ENCODE measurements at places on chromosomes 12 and 14.

DNA sequence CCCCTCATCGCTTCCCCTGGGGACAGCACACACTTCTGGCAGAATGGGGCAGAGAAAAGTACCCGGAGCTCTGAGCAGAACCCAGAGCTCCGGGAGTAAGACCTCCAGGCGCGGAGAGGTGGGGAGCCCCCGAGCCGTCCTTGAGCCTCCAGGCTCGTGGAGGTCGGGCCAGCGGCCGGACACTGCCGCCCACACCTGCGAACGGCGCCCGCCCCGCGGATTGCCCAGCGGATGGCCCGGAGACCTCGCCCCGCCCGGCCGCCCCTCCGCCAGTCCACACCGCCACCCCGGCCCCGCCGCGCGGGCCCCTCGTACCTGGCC lies 344 bp downstream of the SPTLC2 start:
- DNase-seq: peak; percentile 56

DNA sequence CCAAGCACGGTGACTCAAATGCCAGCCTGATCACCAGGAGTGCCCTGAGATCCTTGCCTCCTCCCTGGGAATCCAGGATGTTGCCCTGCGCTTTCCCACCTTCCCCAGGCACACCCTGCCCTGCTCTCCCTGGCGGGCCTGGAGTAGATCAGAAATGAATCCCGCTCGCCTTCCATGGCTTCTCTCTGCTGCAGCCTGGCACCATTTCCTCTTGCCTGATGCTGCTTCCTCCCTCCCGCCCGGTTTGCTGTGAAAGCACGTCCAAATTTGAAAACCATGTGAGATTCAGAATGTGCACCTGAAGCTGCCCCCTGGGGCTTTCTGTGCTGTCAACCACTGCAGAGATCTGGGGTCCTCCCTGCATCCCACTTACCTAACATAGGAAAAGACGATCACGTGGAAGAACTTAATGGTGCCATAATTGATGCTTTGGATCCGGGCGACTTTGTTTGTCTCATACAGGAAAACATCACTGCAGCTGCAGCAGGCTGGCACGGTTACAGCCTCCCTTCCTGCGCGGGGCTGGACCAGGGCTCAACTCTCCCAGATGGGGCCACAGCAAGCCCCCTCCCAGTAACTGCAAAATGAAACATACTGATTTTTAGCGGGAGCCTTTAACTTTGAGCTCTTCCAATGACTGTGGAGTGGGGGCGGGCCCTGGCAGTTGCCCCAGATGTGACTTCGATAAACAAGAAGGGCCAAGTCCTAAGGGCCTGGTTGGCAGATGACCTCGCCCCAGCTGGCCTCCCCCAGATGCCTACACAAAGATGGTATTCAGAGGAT lies 24.9 kb upstream of the C12orf76 start:
- peak; percentile 31 for DNase-seq

- DNase-seq: no peak
Measured at GRCh38 chr12:42631513-42631912, 42.0 kb upstream of the PRICKLE1 start.

DNA sequence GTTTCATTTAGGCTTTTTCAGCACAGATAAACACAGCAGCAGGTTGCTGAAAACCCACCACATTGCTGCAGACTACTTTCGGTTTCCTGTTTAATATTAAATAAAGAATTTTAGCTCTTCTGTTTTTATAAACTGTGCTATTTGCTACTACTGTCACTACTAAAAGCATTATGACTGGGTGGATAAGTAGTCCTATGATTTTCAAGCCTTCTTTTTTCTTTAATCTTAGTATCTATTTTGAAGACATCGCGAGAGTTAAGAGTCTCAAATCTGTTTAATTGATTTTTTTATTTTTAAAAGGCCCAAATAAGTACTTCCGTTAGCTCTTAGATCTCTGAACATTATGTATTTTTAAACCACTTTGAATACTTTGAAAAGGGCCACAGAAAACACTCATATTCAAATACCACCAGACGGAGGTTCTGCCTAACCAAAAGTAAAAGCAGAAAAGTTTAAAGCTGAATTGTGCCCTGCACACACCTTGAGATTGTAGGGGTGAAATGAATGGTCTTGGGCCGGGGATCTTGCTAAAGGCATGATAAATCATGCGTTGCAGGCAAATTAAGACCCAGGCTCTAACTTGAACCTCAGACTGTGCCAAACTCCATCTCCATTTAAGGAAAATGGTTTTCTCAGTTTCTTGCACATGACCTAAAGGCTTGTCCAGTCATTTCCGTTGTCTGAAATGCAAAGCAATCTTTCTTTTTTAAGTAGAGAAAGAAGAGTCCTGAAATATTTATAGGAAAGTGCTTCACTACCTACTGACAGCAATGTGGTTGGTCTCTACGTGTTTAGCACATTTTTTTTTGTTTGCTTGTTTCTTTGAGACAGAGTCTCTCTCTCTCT lies 13.6 kb upstream of the FOXN3 start:
- no peak for DNase-seq

DNA sequence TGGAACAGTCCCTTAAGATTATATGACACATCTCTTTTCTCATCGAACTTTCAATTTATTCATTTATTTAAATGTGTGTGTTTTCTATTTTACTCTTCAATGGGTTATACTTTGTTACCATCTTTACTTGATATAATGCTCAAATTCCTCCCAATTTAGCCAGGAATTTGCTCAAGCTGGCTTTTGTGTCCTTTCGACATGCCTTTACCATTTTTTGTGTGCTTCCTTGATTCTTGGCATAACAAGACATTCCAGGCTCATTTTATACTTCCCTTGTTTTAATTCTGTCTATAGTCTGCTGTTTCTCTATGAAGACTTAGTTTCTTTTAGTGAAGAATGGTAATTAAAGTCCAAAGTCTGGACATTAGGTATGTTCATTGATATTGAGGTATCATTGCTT lies 315.8 kb downstream of the AEBP2 start:
- DNase-seq: no peak

- DNase-seq: no peak
Measured at GRCh38 chr14:104725772-104726548, 1.9 kb downstream of the ADSS1 start.

DNA sequence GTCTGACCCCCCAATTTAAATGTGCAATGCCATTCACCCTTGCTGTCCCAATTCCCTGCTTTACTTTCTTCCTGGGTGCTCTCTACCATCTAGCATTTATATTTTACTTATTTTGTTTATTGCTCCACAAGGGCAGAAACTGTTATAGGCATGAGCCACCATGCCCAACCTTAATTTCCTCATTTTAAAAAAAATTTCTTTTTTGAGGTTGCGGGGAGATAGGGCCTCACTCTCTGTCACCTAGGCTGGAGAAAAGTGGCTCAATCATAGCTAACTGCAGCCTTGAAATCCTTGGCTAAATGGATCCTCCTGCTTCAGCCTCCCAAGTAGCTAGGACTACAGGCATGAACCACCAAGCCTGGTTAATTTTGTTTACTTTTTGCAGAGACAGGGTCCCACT lies 13.0 kb downstream of the HPD start:
- no peak for DNase-seq

DNA sequence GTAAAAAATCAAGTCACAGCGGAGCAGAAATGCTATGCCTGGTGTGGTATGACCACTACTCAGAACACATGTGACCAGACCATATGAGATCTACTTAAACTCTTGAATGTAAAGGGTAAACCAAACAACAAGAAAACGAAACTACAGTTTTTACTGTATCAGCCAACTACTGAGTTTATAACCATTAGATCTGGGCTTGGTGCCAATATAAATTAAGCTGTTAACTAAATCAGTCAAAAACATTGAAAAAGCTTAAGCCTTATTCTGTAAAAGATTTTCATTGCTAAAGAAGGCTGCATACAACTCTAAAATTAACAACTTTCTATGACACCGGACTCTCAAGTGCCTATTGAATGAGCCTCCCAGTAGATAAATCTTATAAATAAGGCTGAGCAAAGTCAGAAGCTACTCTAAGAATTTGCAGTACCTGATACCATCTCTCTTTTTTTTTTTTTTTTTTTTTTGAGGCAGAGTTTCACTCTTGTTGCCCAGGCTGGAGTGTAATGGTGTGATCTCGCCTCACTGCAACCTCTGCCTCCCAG lies 35.4 kb downstream of the SPTLC2 start:
- no peak for DNase-seq

GRCh38 chr14:68888883-68889282 lies 90.2 kb downstream of the ACTN1 start:
- no peak for DNase-seq

DNA sequence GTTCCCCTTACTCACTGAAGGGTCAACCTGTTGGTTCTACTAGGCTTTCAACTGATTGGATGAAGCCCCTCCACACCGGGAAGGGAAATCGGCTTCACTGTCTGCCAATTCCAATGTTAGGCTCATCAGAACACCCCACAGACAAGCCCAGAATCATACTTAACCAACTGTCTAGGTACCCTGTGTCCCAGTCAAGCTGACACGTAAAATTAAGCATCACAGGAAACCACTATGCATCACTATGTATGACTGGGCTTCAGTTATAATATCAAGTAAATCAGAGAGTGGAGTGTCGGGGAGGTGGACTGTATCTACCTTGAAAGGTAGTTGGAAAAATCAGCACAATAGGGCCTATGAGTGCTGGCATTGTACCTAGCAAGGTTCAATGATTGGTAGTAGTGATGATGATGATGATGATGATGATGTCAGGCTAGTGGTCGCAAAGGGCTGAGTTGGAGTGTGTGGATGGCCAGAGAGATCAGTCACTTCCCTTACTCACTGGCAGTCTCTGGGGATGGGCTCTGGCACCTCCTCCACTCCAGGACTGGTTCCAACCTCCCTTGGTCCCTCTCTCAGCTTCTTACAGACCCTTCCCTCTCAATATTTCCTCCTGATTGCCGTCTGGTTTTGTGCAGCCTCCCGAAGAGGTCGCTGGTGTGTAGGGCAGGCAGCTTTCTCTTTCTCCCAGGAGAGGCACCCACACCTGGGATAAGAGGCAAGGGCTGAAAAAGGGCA lies 3.3 kb upstream of the ATG101 start:
- no peak for DNase-seq

DNA sequence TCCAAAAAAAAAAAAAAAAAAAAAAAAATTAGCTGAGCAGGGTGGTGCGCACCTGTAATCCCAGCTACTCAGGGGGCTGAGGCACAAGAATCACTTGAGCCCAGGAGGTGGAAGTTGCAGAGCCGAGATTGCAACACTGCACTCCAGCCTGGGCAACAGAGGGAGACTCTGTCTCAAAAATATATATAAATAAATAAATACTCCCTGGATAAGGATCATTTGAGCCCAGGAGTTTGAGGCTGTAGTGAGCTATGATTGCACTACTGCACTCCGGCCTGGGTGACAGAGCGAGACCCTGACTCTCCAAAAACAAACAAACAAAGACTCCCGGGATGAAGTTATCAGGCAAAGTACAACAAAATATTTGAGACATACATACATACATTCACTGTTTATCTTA lies 3.3 kb upstream of the NAA25 start:
- DNase-seq: no peak

GRCh38 chr14:96176811-96177211 lies 27.8 kb upstream of the BDKRB2 start:
- peak; percentile 19 for DNase-seq

GRCh38 chr12:3751151-3752095 lies 1.5 kb downstream of the CRACR2A start:
- DNase-seq: no peak

DNA sequence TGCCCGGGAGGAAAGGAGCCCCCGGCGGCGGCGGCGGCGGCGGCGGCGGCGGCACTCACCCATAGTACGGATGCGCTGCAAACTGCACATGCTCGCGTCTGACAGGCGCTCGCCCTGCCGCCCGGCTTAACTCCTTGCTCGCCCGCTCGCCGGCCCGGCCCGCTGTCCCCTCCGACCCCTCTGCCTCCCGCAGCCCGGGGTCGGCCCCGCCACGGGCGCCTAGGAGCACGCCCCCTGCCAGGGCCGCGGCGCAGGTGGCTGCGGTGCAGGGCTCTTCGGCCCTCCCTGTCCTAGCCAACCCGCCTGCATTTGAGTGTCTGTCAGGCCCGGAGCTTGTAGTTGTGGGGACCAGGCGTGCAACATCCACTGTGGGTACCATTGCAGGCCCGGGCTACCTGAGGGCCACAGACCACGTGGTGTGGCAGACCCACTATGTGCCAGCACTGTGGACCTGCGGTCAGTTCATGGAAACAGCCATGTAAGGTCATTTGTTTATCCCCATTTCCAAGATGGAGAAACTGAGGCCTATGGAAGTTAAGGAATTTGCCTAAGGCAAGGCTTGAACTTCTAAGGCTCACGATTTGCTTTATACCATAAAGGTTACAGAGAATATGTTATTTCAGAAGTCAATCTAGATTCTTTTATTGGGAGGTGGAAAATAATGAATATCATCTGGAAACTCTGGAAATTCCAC lies 17.6 kb upstream of the PLEKHH1 start:
- no peak for DNase-seq

DNA sequence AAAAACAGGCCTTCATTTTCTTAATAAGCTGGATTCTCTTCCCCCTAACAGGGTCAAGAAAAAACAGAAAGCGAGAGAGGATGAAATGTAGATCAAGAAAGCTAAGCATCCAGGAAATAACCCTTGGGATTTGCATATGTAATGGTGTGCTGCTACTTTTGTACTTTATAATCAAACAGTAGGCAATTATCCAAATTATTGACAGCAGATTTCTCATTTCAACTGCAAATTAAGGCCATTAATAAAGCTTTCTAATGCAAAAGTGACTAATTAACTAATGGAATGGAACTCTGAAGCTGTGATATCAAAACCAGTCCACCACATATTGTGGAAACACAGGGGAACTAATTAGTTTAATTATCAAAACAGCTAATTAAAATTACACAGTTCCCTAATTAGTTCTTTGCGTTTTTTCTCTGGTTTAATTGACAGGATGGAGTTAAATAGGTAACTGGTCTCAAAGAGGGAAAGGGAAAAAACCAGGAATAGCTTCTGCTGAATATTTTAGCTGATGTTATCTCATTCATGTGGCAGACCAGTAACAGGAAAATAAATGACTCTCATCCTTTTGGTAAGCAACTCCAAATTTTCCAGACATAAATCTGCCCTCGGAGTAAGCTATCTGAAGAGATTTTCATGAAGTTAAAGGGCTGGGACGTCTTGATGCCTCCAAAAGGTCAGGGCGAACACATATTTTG lies 182.7 kb upstream of the LMO3 start:
- no peak for DNase-seq

DNA sequence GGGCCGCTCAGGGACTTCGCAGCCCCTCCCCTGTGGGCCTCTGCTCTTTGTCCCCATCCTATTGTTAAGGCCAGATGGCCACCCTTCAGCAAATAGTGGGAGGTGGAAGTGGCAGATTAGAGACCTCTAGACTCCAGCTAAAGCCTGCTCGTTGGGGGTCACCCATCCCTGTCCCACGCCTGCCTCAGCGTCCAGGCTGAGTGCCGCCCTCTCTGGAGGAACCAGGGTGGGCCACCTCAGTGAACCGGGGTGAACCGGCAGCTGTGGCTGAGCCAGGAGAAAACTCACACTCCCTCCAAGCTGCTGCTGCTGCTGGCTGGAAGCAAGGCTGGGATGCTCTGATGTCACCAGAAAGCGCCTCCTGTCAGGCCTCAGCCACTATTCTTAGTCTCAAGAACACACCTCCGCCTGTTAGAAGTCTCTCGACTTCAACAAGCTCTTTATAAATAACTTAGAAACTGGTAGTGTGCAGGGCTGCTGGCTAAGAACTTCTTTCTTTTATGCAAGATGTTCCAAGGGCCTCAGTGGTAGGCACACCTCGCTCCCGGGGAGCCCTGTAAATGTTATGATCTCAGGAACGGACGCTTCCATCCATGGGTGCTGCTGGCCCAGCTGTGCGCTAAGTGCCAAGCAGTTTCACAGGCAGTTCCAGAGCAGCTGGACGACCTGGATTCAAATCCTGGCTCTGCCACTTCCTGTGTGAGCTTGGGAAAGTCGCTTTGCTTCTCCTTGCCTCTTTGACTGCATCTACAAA lies 19.8 kb upstream of the TESC start:
- DNase-seq: no peak

Measured in adrenal gland (tissue), 19 donors.